ENCODE measurements at places on chromosomes 7 and 10.

- no peaks in the 10 kb centered on the region for H3K27me3 ChIP-seq
- no peak for DNase-seq
- no peaks in the 10 kb centered on the region for H3K36me3 ChIP-seq
- no peak overlapping the region for H3K4me3 ChIP-seq
These were observed 124.4 kb upstream of the RNF32 start for GRCh38 chr7:156515911-156516790.

- H3K4me3 ChIP-seq: peak overlapping the region; percentile 6
- H3K4me1 ChIP-seq: peaks cover 56% of the 10 kb centered on the region
- H3K27ac ChIP-seq: no peak overlapping the region
- H3K27me3 ChIP-seq: no peaks in the 10 kb centered on the region
These were observed 83.7 kb downstream of the USP6NL start for GRCh38 chr10:11527691-11528255.

DNA sequence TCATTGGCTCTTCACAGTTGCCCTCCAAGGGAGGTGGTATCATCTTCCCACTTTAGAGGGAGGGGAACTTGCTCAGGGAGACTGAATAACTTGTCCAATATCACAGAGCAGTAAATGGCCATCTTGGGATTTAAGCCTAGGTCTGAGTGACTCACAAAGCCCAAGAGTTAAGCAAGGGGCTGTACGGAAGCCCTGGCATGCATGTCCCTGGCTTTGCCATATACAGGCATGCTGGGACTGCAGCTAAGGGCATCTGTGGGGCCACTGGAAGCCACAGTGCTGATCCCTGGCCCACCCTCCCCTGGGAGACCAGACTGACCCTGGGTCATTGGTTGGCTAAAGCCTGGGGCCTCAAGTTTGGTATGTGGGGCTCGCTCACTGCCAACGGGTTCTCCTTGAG lies 3.1 kb downstream of the VSIR start:
- peaks cover 78% of the 10 kb centered on the region for H3K4me1 ChIP-seq
- no peaks in the 10 kb centered on the region for H3K27me3 ChIP-seq
- H3K4me3 ChIP-seq: peak overlapping the region; percentile 69

GRCh38 chr10:77756319-77757232 lies 119.0 kb upstream of the KCNMA1 start:
- no peaks in the 10 kb centered on the region for H3K36me3 ChIP-seq
- no peaks in the 10 kb centered on the region for H3K4me1 ChIP-seq
- H3K4me3 ChIP-seq: no peak overlapping the region
- DNase-seq: no peak
- no peak overlapping the region for H3K27ac ChIP-seq

GRCh38 chr7:149875396-149875795 lies 1.6 kb downstream of the ATP6V0E2 start:
- no peak overlapping the region for H3K4me3 ChIP-seq
- H3K36me3 ChIP-seq: no peaks in the 10 kb centered on the region
- no peak for DNase-seq
- no peak overlapping the region for H3K27ac ChIP-seq
- H3K4me1 ChIP-seq: peaks cover 39% of the 10 kb centered on the region
- H3K27me3 ChIP-seq: peaks cover 15% of the 10 kb centered on the region

DNA sequence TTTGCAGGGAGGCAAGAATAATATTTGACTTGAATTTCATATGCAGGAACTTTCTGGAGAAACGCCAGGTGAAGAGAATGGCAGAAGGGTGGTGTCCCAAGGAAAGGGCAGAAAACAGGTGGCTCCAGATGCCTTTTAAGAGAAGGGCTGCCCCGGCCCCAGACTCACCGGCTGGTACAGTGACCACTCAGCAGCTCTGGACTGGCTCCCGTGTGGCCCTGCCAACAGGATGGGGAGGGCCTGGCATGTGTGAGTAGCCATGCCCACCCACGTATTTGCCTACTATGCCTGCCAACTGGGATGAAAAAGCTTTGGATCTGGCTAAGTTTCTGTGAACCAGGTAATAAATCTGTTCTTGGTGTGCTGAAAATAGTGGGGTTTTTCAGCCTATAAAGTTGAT lies 159.5 kb downstream of the PRKAG2 start:
- DNase-seq: no peak
- H3K27me3 ChIP-seq: no peaks in the 10 kb centered on the region
- no peaks in the 10 kb centered on the region for H3K36me3 ChIP-seq
